ENCODE measurements at places on chromosomes 1 and 21.

GRCh38 chr21:25855576-25855975, 120.8 kb downstream of the GABPA start:
- DNase-seq = no peak

DNA sequence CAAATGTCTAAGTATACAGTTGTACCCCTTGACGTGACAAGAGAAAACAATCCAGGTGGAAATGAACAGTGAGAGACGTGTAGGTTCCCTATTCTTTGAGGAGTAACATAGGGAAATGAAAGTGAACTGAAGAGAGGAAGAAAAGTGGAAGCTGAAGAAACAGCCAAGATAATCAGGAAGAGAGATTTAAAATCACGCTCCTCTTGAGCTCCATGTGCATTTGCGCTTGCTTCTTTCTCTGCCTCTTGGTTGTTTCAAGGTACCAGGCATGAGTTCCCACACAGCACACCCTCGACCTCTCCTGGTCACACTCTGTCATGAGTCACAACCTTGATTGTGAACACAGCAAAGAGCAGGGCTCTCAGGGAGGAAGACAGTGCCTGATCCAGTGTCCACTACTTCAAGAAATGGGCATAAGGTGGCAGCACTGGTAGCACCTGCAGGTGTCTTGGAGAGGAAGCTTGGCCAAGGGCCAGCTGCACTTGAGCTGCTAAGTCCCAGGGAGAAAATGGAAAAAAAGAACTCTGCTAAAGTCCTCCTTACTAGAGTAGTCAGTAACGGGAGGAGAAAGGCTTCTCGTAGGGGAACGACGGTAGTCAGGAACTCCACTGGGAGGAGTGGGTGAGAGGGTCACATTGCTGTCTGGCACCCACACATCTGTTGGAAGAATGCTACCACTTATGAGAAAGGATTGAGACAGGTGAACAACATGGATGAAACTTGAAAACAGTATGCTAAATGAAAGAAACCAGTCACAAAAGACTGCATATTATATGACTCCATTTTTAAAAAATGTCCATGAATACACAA, 18.3 kb upstream of the ARID1A start:
- peak; percentile 70 for DNase-seq

GRCh38 chr1:8458607-8459006, 140.7 kb downstream of the SLC45A1 start:
- no peak for DNase-seq

DNA sequence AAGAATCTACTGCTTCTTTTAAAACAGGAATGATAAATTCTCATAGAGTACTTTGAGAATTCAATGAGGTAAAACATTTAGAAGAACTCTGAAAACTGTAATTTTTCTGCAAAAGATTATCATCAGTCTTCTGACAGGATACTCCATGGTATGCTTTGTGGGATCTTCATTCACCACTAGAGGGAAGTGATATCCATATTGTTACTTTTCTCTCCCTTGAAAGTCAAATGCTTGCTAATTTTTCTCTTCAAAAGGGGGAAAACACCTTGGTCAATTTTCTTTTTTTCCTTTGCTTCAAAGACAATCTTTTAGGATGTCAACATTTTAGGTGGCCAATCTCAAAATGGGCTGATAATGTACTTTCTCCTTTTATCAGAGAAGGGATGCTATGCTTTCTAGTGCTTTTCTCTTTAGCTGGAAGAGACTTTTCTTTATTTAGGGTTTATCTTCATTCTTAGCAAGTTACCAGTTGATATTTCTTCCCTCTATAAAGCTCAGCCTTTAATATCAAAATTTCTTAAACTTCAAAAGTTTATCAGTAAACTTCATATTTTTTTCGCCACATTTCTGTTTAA, 95.5 kb downstream of the NEGR1 start:
- DNase-seq = no peak

DNA sequence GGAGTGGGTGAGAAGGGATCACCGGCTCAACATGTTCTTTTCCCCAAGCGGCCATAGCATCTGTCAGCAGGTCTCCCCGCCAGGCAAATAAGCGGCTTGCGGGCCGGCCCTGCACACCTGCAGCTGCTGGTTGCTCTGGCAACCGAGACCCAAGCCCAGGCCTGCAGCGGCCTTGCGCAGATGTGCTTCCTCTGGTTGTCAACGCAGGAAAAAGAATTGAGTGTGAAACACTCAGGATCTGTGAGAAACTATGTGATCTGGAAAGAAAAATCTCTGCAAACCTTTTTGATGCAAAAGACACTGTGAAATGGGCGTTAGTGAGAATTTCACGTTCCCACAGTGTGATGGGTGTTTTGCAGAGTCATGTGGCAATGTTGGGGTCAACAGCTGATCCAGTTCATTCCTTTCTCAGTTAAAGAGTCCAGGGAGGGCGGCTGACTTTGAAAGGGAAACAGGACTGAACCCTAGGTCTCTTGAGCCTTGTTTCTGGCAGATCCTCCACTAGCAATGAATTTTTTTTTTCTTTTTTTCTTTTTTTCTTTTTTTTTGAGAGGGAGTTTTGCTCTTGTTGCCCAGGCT, 28.4 kb downstream of the TOMM20 start:
- no peak for DNase-seq

DNA sequence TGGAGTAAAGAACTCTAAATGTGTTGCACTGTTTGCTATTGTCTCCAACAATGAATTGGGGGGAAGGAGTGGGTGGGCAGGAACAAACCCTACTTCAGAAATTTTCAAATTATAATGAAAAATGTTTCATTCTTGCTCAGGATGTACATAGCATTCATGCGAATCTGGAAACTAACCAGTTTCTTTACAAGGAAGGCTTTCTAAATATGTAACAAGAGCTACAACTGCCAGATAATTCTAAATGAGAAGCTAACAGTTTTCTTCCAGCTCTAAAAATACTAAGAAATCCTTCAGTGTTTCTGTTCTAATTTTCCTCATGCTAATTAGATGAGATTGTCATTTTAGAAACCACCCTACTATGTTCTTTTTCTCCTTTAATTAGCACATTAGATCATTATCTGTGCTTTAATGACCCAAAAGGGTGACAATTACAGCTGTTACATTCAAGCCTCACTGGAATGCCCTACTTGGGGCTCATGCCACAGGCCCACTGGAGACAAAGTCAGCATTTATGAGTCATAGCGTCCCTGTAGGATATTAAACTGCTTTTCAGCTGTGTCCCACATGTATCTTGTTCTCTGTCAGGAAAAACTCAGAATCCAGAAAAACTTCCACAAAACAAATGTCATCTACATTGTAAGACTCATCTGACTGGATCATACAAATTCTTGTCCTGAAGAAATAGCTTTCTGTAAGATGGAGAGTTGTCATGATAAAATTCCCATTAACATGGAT, 804.6 kb upstream of the CXADR start:
- no peak for DNase-seq

DNA sequence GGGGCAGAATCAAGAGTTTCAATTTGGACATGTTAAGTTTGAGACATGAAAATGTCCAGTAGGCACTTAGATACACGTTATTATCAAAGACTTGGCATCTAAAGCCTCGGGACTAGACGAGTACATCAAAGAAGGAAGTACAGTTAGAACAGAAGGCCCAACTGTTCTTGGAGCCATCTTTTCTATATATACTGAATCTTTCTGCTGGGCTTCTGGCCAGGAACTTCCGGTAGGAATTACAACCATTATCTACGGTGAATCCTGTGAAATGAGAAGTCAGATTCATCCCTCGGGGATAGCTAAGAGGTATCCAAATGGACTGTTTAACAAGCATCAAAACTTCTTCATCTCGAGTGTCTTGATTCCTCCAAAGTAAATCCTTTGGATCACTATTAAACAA, 34.4 kb upstream of the NRDC start:
- DNase-seq = no peak

DNA sequence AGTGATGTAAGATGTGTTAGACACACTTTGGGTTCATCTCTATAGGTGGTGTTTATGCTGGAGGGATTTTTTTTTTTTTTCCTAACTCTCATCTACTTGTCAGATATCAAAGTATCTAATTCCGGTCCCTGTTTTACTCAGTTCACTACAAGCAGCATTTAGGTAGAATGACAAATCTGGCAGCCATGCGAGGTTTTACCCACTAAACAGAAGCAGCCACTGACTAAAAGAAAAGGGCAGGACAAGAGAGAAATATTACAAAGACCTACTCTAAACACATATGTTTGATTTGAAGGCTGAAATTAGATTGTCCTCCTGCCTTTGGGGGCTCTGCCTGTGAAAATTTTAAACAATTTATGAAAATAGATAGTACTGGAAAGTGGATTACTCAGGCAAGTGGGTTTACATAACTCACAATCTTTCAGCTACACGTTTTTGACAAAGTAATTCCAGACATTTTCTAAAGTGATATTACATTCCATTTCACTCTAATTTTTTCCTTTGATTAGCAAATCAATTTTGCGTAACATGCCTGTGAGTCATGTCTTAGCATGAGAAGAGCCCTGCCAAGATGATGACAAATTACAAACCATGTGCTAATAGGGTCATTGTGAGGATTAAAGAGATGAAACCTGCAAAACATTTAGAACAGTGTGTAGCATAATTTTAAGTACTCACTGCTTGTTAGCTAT, 172.6 kb downstream of the PLA2G4A start:
- DNase-seq = no peak

DNA sequence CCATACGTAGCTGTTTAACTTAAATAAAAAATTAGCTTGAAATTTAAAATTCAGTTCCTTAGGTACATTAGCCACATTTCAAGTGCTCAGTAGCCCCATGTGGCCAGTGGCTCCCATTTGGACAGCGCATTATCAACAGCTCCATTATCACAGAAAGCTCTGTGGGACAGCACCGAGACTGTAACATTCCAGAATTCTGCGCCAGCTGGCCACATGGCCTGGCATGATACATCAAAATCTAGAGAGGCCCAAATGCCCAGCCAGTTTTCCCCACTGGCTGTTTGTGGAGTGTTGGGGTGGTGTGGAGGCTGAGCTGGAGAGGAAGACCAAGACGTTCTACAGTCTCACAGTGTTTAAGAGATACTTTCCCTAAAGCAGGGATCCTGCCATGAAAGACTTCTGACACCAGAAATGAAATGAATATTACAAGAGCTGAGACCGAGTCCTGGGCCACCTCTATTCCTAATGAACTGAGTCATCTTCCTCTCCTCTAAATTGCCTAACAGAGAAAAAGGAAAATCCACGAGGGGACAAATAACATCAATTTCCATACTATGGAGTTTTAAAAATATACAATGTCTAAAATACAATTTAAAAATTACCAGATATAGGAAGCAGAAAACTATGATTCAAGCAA, 27.3 kb upstream of the ACTA1 start:
- no peak for DNase-seq

DNA sequence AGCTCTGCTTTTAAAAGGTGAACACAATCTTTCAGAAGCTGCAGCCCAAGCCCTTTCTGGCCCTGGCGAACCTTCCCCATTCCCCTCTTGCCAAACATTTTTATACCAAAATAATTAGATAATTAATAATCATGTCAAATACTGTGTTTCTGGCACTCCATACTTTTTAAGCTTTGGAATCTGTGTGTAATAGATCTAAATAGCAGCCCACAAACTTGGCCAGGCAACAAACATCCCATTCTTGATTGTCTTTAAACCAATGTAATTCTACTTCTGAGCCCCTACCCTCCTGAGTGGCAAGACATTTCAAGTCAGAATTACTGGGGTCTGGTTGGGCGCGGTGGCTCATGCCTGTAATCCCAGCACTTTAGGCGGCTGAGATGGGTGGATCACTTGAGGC, 137.7 kb downstream of the NAV1 start:
- DNase-seq = no peak

DNA sequence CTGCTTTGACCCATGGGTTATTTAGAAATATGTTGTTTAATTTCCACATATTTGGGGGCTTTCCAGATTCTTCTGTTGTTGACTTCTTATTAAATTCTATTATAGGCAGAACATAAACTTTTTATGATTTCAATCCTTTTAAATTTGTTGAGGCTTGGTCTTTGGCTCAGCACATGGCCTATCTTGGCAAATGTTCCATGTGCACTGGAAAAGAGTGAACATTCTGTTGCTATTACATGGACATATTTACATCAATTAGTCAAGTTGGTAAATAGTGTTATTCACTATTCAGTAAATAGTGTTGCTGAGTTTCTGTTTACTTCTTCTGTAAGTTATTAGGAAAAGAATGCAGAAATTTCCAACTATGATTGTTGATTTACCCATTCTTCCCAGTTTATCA, 75.4 kb downstream of the ETS2 start:
- DNase-seq = no peak

GRCh38 chr1:173409613-173410012, 67.5 kb upstream of the PRDX6 start:
- DNase-seq = peak; percentile 32

DNA sequence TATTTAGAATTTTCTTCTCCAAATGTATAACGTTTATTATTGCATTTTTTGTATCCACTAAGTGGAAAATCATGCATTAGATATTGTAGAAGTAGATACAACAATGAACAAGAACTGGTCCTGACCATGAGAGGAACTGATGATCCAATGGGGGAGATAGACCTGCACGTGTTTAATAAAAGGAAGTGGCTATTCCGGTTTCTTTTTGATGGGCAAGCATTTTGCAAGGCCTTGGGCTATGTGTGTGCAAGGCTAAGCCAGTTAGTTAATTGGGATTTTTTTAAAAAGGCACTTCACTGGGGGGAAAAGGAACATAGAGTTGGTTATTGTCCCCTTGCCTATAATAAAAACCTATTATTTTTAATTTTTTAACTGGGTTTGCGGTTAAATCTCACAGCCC, 961 bp upstream of the VCAM1 start:
- DNase-seq = no peak

- DNase-seq = peak; percentile 53
These were observed 21.3 kb downstream of the GPSM2 start for GRCh38 chr1:108897865-108898720.

- no peak for DNase-seq
These were observed 40.1 kb upstream of the GPR88 start for GRCh38 chr1:100497796-100498195.

DNA sequence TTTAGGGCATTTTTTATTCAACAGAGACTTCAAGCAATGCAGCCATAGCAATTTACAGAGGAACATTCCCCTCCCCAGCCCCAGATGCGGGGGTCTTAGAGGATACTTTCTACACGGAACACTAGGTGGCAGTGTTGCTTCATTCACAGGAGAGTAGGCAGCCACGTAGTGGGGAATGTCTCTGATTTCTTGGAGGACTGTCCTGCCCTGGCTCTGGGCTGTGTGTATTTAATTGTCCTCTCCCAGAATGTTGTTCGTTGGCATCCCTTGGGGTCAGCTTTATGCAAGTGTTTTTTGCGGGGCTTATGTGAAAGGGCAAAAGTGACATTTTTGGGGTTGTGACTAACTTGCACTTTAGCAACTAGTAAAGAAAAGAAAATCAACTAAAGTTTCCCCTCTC, 96.9 kb downstream of the PAPPA2 start:
- no peak for DNase-seq

- DNase-seq = no peak
These were observed 92.1 kb upstream of the ADAMTS5 start for GRCh38 chr21:27058673-27059605.

- no peak for DNase-seq
These were observed 258.0 kb upstream of the VAMP3 start for GRCh38 chr1:7513081-7513480.

Data from CD4-positive, alpha-beta T cell treated with Interleukin-6 at 100 ng/mL for 8 hours (primary cell).